GM03348 (cell line): ENCODE measurements at places on chromosomes 3 and 15.

- DNase-seq = no peak
Observed at GRCh38 chr3:126360046-126360713, 3.0 kb upstream of the KLF15 start.

DNA sequence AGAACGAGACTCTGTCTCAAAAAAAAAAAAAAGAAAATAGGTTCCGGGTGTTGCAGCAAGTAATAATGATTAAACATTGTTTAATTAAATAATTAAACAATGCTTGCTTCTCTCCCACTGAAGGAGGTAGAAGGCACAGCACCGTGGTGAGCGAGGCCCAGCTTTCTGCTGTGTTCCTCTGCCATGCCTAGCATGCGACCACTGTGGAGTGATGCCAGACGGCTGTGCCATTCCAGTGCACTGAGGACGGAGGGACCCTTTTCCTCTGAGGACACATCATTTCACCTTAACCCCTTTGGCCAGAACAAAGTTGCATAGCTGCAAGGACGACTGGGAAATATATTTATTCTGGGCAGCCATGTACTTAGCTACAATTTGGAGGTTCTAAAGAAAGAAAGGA is 322.8 kb upstream of the TPRG1 start:
- no peak for DNase-seq

- no peak for DNase-seq
Observed at GRCh38 chr3:188339410-188340295, 185.7 kb downstream of the LPP start.

DNA sequence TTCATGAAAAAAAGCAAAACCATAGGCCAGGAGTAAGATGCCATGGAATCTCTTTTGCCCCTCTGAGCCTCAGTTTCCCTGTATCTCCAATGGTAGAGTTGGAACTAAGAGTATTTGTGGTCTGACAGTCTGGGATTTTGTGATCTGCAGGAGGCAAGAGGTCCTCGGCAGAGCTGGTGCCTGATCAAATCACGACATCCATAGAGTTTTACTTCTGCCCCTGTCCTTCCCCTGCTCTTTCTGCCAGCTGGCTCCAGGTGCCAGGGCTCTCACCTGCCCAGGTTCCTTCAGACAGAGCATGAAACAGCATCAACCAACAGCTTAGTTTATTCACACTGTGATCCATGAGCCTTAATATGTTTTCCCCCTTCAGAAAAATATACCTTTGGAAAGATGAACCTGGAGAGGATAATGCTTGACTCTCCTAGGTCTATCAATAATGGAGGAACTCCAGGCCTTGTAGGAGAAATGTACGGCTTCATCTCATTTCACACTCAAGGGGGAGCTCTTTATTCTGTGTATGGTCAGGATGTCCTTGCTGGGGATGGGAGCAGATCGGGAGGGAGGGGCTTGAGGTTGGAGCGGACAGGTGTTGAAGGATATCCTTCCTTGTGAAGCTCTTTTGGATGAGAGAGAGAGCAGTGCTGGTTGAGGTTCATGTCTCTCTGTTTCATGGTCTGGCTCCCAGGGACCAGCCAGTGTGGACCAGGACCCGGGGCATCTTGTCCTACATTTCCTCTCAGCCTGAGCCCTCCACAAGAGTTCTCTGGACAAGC is 309.9 kb downstream of the RPLP1 start:
- DNase-seq = no peak

DNA sequence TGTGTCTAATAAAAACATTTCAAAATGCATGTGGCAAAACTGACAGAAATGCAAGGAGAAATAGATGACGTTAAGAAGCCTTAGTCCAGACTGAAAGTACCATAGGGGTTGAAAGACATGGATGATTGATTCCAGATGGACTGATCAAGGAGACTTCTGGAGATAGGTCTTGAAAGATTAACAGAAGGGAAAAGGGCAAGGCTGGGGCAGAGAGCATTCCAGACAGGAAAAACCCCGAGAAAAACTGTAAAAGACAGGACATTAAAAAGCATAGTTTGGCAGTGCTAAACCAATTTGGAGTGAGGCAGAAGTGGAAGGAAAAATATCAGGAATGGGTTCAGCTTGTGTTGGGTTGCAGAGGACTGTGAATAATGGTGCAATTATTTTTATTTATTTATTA is 375.2 kb upstream of the SGO1 start:
- peak; percentile 28 for DNase-seq

DNA sequence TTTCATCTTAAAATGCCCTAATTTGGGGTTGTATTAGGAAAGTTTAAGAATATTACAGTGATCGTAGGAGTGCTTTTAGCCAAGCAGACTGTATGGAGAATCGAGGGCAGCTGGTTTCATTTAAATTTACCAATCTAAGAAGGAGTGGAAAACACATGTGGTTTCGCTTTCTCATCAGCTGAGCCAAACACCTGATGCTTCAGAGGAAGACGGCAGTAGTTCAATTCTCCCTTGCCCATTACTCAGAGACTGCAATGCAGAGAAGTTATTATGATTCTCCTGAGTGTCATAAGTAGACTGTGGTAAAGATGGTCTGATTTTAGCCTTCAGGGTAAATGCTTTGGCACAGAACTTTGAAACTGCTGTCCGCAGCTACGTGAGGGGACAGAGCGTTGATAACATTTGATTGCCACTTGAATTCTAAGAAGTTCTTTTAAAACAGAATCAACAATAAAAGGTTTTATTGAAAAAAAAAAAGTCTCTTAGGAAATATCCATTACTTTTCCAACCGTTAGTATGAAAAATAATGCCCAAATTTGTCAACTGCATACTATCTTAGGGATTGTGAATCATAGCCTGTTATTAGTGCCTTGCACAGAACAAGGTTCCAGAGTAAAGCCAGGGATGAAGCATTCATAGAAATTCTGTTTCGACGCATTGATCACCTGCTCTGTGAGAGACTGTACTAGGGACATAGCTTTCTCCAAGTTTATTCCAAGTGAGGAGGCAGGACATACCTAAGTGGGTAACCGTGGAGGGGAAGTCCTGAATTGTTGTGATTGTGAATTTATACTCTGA is 25.6 kb downstream of the LYSMD4 start:
- DNase-seq = peak; percentile 58

DNA sequence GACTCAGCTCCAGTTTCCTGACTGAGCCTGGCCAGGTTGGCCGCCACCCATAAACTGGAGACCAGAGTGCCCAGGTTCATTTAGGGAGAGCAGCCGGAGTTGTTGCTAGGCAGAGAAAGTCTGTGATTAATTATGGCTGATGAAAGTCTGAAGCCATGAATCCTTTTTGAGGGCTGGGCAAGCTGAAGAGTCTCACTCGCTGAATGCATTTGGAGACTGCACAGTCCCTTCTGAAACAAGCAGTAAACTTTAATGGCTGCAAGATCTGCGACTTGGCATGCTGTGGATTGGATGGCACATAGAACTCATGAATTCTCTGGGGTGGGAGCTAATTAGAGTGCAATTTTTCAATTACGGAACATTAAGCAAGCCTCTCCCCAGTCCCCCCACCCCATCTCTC is 282.1 kb downstream of the RPLP1 start:
- DNase-seq = peak; percentile 36

GRCh38 chr3:45170096-45170495 is 23.9 kb upstream of the CDCP1 start:
- DNase-seq = peak; percentile 36

GRCh38 chr3:33007776-33008175 is 56.3 kb downstream of the CCR4 start:
- no peak for DNase-seq

DNA sequence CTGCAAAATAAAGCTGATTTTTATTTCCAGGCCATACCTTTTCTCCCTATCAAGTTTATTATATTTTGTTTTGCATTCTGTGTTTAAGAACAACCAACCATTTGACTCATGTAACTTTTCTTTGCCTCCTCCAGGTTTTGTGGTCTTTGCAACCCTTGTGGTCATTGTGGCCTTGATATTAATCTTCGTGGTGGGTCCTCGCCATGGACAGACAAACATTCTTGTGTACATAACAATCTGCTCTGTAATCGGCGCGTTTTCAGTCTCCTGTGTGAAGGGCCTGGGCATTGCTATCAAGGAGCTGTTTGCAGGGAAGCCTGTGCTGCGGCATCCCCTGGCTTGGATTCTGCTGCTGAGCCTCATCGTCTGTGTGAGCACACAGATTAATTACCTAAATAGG is 27.6 kb downstream of the NIPA2 start:
- DNase-seq = no peak

- peak; percentile 66 for DNase-seq
Observed at GRCh38 chr3:47113669-47114365, 50.1 kb downstream of the SETD2 start.

DNA sequence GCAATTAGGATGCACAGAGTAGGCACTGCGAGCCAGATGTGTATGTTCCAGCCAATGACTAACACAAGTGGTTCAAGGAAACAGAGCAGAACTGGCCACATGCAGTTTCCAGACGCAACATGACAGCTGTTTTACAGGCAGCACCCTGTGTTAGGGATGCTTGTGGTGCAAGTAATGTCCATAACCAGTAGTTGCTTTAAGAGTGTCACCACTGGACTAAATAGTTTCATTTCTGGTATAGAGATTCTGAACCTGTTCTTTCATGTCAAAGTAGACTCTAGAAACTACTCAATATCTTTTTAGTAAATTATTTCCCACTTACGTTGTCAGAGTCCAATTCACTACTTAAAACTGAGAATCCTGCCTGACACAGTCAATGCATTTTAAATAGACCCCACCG is 14.5 kb upstream of the LPP start:
- DNase-seq = no peak

- peak; percentile 49 for DNase-seq
Observed at GRCh38 chr3:132730891-132731580, 8.8 kb upstream of the NPHP3 start.

GRCh38 chr3:178195824-178196223 is 340.4 kb upstream of the KCNMB2 start:
- DNase-seq = peak; percentile 42

GRCh38 chr3:141321109-141321497 is 47.2 kb upstream of the ZBTB38 start:
- no peak for DNase-seq

DNA sequence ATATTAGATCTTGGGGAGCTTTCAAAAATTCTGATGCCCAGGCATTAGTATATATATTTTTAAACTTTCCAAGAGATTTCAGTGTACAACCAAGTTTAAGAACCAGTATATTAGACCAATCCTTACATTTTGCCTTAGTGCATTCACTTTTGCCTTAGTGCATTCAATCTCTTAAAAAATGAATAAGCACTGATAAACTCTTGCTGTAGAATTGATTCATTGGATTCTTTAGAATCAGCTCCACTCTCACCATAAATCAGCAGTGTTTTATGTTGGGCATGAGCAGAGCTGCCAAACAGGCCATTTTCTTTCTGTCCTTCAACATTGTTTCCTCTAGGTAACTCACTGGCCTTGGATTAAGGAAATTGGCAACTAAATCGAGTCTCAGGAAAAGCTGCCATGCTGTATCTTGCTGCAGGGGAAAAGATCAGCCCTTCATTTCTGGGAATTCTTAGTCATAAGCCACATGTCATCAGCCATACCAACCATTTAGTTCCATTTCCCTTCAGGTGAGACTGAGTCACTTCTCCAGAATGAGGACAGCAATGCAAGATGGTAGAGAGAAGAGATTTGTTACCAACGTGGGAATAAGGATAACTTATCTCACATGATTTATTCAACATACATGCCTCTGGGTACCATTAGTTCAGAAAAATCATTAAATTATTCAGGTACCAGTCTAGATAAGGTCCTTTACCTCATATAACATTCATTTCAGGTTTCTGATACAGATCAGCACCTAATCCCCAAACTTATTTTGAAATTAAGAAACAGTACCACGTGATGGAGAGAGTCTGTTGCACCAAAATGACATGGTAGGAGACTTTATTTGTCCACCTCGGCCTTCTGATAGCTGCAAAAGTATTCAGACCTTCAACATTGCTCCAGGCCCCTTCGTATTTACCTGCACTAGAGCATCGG is 192.5 kb downstream of the P3H2 start:
- no peak for DNase-seq

DNA sequence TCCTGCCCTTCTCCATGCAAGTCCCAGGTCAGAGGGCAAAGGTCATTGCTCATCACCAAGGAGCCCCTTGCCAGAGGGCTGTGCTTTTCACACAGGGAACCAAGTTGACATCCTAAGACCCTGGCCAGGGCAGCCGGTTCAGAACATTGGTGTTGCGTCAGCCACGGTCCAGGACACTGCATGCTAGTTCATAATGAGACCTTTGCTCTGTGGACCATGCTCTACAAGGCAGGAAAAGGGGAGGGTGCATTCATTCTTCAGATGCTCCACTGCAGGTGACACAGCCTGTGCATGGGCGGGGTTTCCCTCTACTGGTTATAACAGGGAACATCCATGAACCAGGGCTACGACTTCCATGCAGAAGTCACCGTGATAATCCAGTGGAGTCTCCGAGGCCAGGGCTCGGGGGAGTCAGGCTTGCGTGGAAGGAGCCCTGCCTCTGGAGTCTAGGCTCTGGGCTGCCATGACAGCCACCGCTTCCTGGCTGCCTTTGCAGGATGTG is 81.6 kb downstream of the OCA2 start:
- DNase-seq = no peak

GRCh38 chr15:39884351-39884750 is 35.7 kb downstream of the GPR176 start:
- DNase-seq = no peak

- no peak for DNase-seq
Observed at GRCh38 chr3:46607603-46608028, 4.7 kb upstream of the FAM240A start.

- no peak for DNase-seq
Observed at GRCh38 chr3:169604118-169604517, 59.4 kb downstream of the MECOM start.

- no peak for DNase-seq
Observed at GRCh38 chr15:97174886-97175540, 785.5 kb upstream of the ARRDC4 start.

GRCh38 chr3:46898321-46899150 is 21.0 kb downstream of the PTH1R start:
- DNase-seq = no peak

- DNase-seq = no peak
Observed at GRCh38 chr3:40718209-40718608, 193.4 kb downstream of the ZNF621 start.

- DNase-seq = no peak
Observed at GRCh38 chr3:168085491-168086119, 10.1 kb downstream of the GOLIM4 start.

- DNase-seq = no peak
Observed at GRCh38 chr3:17054982-17055343, 170.2 kb downstream of the PLCL2 start.

GRCh38 chr15:86608461-86609205 is 529.0 kb downstream of the AGBL1 start:
- no peak for DNase-seq

DNA sequence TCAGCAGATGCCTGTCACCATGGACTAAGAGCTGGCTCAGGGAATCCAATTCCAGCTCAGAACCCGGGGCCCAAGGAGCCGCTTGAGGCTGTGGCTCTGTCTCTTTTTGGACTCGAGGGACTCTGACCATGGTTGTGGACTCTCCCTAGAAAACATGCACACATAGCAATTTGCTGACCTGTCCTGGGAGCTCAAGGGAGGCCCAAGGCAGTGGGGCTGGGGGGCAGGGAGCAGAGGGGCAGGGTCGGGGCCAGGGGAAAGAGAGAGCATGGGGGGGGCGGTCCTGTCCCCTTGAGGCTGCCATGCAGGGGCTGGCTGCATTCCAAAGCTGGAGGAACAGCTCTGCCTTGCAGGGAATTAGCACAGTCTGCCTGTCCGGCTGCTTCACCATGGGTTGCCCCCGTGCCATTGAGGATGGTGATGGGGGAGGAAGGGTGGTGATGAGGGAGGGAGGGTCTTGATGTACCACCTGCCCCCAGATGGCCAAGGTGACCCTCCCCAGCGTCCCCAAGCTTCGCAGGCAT is 190.1 kb downstream of the GOLGA6L6 start:
- peak; percentile 53 for DNase-seq
